Fibroblast of the aortic adventitia (primary cell): ENCODE measurements at places on chromosomes 7 and 10.
A peak's percentile ranks its signal among the peaks of the same experiment; 100 is the strongest.

- peak; percentile 17 for DNase-seq
Measured at GRCh38 chr7:138979226-138979979, 1.8 kb downstream of the KIAA1549 start.

DNA sequence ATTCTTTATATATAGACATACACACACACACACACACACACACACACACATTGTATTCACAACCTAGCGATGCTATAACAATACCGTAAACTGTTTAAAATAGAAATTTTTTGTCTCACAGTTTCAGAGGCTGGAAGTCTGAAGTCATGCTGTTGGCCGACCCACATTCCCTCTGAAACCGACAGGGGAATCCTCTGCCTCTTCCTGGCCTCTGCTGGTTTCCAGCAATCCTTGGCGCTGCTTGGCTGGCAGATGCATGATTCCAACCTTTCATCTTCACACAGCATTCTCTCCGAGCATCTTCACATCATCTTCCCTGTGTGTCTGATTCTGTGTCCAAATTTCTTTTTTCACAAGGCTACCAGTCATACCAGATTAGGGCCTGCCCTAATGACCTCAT lies 94.8 kb downstream of the CCDC71L start:
- no peak for DNase-seq

- no peak for DNase-seq
Measured at GRCh38 chr10:27391916-27392315, 112.2 kb upstream of the RAB18 start.

DNA sequence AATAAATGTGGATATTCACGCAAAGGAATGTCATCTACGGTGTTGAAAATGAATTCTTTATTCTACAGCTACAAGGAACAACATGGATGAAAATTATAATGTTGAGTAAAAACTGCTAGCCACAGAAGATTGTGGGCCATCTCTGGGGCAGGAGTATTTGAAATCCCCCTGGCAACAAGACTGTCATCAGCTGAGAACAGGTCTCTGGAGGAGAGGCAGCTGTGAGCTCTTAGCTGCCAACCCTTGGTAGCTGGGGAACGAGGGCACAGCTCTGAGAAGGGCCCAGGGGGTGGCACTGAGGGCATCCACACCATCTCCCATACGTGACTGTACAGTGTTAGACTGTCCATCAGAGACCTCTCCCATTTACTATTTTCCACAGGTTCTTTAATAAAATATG lies 340.1 kb upstream of the MGMT start:
- DNase-seq: no peak

DNA sequence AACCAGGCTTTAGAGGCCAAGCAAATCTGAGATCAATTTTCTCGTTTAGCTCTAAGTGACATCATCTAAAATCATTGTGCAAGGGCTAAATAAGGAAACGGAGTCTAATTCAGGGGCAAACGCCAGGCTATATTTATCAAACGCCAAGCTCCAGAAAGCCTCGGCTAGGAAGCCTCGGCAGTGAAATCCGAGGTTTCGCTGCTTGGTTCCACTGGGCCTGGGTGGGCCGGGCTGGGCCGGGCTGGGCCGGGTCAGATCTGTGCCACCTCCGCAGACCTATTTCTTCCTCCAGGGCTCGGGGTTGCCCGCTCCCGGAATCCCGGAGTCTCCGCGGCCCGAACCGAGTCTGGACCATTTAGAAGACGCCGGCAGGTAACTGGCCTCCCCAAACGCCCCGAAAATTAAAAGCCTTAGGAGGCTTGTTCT lies 459 bp upstream of the FEZF1 start:
- DNase-seq: peak; percentile 35

- peak; percentile 38 for DNase-seq
Measured at GRCh38 chr7:79050603-79051002, 402.9 kb downstream of the MAGI2 start.

GRCh38 chr10:71229726-71230655 lies 17.6 kb downstream of the UNC5B start:
- DNase-seq: no peak

DNA sequence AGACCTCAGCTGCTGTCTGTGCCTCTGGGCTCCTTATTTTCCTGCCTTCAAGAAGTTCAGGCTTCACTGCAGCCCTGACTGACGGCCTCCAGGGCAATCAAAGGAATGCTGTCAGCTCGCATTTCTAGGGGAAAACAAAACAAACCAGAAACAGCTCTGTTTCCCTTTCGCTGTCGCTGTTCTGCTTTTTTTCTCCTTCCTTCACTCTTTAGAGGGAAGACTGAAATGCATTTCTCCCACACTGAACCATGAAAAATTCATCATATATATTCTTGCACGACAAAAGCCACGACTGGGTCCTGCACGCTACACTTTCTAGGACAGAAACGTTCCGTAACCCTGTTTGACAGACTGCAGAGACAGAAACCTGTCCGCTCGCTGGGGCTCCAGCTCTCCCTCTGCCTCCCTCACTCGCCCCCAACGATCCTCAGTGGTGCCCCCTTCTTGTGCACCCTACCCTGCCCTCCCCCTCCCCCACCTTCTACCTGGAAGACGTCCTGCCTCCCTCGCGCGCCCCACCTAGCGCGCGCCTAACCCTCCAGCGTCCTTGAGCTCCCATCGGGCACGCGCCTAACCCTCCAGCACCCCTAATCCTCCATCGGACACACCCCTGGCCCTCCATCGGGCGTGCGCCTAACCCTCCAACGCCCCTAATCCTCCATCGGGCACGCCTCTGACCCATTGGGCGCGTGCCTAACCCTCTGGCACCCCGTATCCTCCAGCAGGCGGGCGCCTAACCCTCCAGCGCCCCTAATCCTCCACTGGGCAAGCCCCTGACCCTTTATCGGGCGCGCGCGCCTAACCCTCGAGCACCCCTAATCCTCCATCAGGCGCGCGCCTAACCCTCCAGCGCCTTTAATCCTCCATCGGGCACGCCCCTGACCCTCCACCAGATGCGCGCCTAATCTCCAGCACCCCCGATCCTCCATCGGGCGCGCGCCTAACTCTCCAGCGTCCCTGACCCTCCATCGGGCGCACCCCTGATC lies 37.1 kb downstream of the SVOPL start:
- no peak for DNase-seq

DNA sequence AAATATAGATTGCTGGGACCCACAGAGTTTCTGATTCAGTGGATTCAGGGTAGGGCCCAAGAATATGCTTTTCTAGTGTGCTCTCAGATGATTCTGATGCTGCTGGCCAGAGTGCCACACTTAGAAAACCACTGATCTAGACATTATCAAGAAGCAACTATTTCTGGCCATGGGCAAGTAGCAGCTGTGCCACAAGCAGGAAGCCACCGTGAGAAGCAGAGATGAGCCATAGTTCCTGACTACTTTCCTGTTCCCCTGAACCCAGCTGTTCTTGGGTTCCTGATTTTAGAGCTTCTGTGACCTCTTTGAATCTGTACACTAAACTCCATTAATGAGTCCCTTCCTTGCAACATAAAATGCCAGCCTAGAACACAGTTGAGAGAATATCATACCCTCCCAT lies 38.1 kb upstream of the PIK3AP1 start:
- no peak for DNase-seq

GRCh38 chr10:103926722-103927319 lies 8.8 kb upstream of the STN1 start:
- DNase-seq: no peak

DNA sequence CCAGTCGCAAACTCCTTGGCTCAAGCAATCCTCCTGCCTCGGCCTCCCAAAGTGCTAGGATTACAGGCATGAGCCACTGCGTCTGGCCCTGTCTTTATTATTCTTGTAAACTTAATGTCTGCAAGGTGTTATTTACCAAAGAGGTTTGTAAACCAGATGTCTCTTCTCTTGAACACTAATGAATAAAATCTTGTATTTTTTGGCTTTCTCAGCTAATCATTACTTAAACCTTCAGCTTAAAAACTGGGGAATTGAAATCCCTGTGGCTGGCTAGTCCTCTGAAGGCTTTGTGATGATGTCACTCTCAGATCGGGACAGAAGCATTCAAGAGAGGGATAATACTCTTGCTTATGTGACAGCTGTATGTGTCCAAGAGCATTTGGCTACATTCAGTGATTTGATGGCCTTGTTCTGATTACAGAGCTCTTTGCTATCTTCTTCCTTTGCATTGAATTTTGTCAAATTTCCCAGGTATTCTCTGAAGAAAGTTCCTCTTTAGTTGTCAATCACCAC lies 130.3 kb downstream of the BICC1 start:
- DNase-seq: no peak

DNA sequence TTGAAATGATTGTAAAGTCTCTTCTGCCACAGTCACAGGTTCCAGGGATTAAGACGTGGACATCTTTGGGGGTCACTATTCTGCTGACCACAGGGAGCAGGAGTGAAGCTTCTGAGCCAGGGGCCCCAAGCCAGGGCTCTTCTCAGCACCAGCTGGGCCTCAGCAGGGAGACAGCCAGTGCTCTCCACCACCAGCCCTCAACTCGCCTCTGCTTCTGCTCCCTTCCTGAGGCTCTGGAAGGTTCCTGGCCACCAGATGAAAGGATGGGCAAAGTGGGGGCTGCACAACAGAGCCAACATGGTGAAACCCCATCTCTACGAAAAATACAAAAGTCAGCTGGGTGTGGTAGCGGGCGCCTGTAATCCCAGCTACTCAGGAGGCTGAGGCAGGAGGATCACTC lies 11.2 kb upstream of the CRYGN start:
- no peak for DNase-seq

GRCh38 chr7:12554351-12554750 lies 16.2 kb upstream of the SCIN start:
- no peak for DNase-seq

DNA sequence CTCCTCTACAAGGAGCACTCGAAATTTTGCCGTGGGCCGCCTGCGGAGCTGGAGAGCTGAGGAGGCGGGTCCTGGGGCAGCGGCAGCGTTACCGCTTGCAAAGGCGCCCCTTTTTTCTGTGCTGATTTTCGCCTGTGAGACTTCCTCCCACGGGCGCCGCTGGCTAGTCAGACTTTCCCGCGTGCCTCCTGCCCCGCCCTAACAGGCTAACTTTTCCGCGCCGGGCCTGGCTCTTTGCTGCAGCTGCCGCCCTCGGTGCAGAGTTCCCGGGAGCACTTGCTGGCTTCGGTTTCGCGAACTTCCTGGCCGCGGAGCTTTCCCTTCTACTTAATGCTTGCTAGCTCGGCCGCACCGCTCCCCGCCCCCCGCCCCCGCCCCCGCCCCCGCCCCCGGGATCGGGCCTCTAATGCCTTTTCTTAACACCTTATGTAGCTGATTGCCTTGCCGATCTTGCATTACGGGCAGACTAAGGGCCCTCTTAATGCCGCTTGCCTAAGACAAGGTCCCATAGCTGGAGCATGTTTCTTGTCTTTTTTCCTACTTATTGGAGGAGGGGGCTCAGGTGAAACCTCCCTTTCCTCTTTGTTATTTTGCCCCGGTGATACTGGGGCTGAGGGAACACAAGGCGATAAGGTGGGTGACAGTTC lies 37.9 kb upstream of the RASGEF1A start:
- peak; percentile 42 for DNase-seq

- DNase-seq: peak; percentile 38
Measured at GRCh38 chr10:6667679-6668270, 87.7 kb upstream of the PRKCQ start.

DNA sequence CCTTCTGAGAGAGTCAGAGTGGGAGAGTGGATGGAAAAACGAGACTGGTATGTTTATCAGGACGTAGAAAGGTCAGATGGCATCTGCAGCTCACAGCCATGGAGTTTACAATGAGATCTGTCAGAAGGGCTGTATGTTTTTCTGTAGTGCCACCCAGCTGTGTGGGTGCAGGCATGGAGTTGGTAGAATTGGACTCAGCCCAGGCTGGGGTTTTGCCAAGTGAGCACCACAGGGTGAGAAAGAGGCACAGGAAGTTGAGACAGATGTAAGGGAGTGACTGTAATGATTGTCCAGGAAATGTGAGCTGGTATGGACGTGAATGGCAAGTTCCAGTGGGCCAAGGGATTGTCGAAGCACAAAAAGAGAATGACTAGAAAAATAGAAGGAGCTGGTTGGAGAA lies 9.1 kb upstream of the ZYX start:
- no peak for DNase-seq

DNA sequence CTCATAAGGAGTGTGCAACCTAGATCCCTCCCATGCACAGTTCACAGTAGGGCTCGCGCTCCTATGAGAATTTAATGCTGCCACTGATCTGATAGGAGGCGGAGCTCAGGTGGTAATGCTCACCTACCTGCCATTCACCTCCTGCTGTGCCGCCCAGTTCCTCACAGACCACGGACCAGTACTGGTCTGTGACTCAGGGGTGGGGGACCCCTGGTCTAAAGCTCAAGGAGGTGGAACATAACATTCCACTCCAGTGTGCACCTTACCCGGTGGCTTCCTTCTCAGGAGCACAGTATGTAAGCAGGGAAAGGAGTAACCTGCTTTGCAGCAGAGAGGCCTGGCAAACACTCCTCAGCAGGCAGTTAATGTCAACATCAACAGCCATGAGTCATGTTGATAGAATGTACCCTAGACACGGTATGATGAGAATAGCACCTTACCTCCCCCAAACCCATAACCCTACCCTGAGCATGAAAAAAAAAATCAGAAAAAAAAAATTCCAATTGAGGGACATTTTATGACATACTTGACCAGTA lies 273.5 kb downstream of the FGFR2 start:
- no peak for DNase-seq

DNA sequence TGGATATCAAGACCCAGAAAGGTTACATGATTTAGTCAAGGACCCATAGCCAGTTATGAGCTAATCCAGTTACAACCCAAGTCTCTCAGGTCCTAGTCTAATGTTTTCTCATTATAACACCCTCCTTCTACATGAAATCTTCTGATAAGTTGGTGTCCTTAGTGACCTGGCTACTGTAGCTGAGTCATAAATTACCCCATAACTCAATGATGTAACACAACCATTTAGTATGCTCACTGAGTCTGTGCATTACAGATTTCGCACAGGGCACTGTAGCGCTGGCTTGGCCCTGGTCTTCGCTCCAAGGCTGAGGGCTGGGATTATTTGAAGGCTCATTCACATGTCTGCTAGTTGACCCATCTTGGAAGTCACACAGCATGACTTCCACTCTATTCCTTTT lies 36.0 kb upstream of the GLCCI1 start:
- DNase-seq: no peak

DNA sequence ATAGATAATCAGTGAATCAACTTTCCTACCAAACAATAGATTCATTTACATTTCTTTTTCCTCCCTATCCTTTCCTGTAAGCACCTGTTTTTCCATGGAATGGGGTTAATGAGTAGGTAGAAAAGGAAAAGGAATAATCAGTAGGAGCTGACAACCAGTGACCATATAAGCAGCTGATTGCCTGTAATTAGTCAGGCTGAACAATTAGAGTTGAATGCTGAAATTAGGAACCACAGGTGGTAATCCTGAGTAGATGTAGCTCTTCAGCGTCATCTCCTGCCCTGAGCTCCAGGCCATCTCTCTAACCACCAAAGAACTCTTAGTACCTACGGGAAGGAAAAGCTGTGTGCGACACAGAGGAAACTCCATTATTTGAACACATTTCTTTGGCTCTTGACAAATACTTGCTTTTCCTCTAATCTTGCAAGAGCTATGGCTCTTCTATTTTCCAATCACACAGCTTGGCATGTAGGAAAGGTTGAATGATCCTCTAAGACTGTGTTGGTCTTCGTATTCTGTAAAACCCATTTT lies 63.8 kb downstream of the KLHDC10 start:
- DNase-seq: no peak

GRCh38 chr7:17528636-17529035 lies 230.2 kb downstream of the AHR start:
- no peak for DNase-seq
